ENCODE measurements at places on chromosomes 5 and 9.

- DNase-seq, result no peak
Observed at GRCh38 chr9:106622164-106622487, 240.8 kb upstream of the ZNF462 start.

- peak; percentile 98 for DNase-seq
Observed at GRCh38 chr9:137605121-137606004, at the start of gene ARRDC1. TSS of gene ARRDC1 (plus strand) at chr9:137605686. CDS start at chr9:137605718, 32 bp downstream.

- no peak for DNase-seq
Observed at GRCh38 chr5:101012880-101013279, 109.8 kb upstream of the ST8SIA4 start.

DNA sequence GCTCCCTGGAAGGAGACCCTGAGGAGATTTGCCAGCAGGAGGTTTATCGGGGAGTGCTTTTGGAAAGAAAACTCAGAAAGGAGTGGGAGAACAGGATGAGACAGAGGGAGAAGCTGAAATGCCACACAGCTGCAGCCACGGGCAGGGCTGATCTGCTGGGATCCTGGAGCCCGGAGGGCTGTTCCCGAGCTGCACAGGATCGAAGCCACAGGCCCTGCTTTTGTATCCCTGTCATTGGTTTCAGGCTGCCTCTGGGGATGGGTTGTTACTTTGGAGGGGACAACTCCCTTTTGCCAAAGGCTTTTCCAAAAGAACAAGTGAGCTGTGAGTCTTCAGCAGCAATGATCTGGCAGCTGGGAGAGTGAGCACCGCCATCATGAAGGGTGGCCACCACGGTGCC, 152.5 kb upstream of the PTCH1 start:
- no peak for DNase-seq

DNA sequence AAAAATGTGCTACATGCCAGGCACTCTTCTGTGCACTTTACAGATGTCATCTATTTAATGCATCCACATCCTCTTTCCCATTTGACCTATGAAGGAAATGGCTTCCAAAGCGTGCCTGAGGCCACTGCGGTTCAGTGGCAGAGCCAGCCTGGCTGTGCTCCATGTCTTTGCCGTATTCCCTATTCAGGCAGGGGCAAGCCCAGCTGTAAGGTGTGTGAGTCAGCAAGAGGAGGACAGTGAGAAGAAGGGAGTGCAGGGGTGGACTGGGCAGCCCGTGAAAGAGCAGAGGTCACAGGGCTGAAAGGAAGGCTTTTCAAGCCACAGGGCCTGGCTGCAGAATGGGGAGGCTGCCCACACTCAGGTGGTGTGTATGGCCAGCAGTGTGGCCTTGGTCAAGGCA, 91.7 kb downstream of the HRH2 start:
- no peak for DNase-seq

All from T-helper 2 cell (primary cell).